ENCODE measurements at places on chromosomes 13 and 19.
A peak's percentile ranks its signal among the peaks of the same experiment; 100 is the strongest.

DNA sequence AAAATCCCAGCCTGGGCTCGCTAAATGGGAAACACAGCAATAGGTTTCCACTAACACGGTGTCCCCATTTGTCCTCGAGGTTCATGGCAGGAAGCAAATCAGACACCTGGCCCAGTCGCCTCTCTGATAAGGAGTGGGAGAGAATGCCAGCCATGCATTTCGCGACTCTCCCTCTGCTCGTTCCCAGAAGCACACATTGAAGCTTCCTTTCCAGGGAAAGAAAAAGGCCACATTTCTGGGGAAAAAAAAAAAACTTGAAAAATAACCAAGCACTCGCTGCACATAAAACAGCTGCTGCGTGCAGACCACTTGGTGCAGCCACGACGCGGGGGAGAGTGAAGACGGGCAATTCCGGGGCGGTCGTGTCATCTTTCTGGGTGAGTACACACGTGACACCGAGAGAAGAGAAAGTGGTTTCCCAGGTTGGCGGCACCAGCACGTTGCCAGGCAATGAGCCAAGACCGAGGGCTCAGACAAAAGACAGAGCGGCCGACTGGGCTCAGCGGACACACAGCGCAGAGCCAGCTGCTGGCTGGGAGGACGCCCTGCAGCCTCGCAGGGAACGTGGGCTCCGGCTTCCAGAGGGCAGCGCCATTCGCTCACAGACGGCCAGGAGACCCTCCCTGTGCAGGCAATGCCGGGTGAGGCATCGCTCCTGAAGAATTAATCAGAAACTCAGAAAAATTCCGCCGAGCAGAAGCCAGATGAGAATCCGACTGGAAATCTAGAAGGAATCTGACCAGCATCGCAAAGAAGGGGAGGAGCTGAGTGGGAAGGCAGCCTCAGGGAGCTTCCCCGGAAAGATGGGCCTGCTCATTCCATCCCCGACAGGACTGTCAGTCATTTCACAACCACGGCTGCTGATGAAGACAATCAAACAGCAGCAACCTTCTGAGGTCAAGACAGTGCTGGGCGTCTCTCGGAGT, 83.2 kb upstream of the IRS2 start:
- H3K36me3 ChIP-seq = no peaks in the 10 kb centered on the region
- H3K4me3 ChIP-seq = peak overlapping the region; percentile 36
- H3K27ac ChIP-seq = no peak overlapping the region
- H3K4me1 ChIP-seq = peaks cover 24% of the 10 kb centered on the region
- no peaks in the 10 kb centered on the region for H3K27me3 ChIP-seq

GRCh38 chr19:51921949-51922348, 5.3 kb upstream of the ZNF613 start:
- H3K4me1 ChIP-seq = no peaks in the 10 kb centered on the region
- no peak overlapping the region for H3K4me3 ChIP-seq
- no peaks in the 10 kb centered on the region for H3K36me3 ChIP-seq
- no peak for DNase-seq

- peaks cover 33% of the 10 kb centered on the region for H3K4me1 ChIP-seq
- no peak overlapping the region for H3K4me3 ChIP-seq
- no peaks in the 10 kb centered on the region for H3K27me3 ChIP-seq
- H3K27ac ChIP-seq = peak overlapping the region; percentile 85
Observed at GRCh38 chr19:42287017-42287826, 14.7 kb upstream of the PRR19 start.

GRCh38 chr19:35596366-35596999, 10.5 kb downstream of the PMIS2 start:
- no peak overlapping the region for H3K27ac ChIP-seq
- no peak for DNase-seq

GRCh38 chr13:89550938-89551337, 1796.5 kb upstream of the MIR17HG start:
- DNase-seq = no peak
- H3K27ac ChIP-seq = no peak overlapping the region
- no peaks in the 10 kb centered on the region for H3K36me3 ChIP-seq
- H3K4me1 ChIP-seq = no peaks in the 10 kb centered on the region

- no peaks in the 10 kb centered on the region for H3K4me1 ChIP-seq
- no peaks in the 10 kb centered on the region for H3K27me3 ChIP-seq
- DNase-seq = no peak
- no peak overlapping the region for H3K4me3 ChIP-seq
Observed at GRCh38 chr13:82011355-82011754, 1670.4 kb upstream of the SPRY2 start.

DNA sequence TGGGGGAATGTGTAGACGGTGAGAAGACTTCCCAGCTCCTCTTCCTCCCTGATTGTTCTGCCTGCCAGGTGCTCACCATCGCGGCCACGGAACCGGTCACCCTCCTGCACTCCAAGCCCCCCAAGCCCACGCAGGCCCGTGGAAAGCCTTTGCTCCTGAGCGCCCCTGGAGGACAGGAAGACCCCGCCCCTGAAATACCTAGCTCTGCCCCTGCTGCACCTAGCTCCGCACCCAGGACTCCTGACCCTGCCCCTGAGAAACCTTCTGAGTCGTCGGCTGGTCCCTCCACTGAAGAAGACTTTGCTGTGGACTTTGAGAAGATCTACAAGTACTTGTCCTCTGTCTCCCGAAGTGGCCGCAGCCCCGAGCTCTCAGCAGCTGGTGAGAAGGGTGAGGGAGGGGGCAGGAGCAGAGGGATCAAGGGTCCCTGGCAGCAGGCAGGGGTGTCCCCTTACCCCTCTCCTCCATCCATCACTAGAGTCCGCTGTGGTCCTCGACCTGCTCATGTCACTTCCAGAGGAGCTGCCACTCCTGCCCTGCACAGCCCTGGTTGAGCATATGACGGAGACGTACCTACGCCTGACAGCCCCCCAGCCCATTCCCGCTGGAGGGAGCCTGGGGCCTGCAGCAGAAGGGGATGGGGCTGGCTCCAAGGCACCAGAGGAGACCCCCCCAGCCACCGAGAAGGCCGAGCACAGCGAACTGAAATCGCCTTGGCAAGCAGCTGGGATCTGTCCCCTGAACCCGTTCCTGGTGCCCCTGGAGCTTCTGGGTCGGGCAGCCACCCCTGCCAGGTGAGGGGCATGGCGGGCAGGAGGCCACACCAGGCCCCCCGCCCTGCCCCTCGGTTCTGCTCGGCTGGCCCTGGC, 2.1 kb downstream of the SNAPC2 start:
- peak overlapping the region; percentile 96 for H3K27ac ChIP-seq
- H3K4me1 ChIP-seq = peaks cover 93% of the 10 kb centered on the region
- H3K36me3 ChIP-seq = peaks cover 11% of the 10 kb centered on the region

DNA sequence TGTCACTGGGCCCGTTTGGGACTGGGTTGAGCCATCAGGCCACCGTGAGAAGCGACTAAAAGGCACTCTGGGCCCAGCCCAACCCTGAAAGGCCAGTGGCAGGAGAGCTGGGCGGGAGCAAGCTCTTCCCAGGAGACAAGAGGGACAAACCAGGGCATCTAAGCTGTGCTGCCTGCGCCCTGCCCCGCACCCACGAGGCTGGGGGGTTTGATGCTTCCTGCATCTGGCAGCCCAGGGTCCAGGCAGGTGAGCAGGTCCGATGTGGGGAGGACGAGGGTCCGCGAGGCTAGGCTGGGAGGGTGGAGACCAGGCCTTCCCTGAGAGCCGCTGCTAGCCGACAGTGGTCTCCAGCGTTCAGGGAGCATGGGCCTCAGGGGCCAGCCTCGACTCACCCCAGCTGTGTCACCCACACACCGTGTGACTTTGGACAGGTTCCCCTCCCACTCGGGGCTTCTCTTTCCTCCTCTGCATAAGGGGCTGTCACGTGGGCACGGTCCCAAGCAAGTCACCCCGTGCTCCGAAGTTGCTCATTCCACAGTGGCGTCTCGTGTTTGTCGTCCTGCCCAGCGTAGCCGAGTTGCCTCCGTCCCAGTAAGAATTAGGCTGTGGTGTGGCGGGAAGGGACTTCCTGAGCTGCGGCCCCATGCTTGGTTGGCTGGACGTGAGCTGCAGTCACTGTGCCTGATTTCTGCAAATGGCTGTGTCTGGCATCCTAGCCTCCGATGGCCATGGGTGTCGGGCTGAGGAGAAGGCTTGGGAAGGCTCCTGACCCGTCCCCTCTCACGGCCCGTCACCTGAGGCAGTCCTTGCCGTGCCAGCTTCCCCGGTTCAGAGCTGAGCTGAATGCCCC, 15.8 kb downstream of the PLIN4 start:
- DNase-seq = no peak
- no peaks in the 10 kb centered on the region for H3K27me3 ChIP-seq
- peaks cover 51% of the 10 kb centered on the region for H3K36me3 ChIP-seq
- H3K4me1 ChIP-seq = no peaks in the 10 kb centered on the region
- no peak overlapping the region for H3K27ac ChIP-seq

- H3K27me3 ChIP-seq = no peaks in the 10 kb centered on the region
- no peaks in the 10 kb centered on the region for H3K4me1 ChIP-seq
- no peaks in the 10 kb centered on the region for H3K36me3 ChIP-seq
- H3K27ac ChIP-seq = no peak overlapping the region
- no peak overlapping the region for H3K4me3 ChIP-seq
- no peak for DNase-seq
Observed at GRCh38 chr13:63026285-63026797, 1610.7 kb upstream of the PCDH20 start.

DNA sequence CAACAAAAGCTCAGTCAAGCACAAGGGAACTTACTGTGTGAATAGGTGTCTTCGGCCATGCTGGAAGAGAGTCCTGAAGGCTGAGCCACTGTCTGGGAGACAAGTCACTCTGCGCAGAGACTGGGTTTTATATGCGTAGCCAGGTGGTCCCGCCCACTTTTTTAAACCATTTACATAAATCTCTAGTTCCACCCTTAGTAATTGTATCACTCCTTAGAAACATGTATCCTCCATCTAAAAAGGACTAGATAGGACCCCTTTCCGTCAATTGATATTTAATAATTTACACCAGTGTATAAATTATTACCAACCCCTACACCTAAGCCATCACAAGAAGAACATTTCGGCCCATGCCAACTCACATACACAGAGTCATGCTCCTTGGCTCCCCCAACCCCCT, at the start of gene DUXA:
TSS of gene DUXA (minus strand) at position 101 of the 400 bp plus-strand sequence. CDS start at position 59, 42 bp downstream.
- no peaks in the 10 kb centered on the region for H3K4me1 ChIP-seq
- no peak within 1 kb of the TSS for H3K4me3 ChIP-seq
- H3K36me3 ChIP-seq = no peaks in the 10 kb centered on the region
- DNase-seq = no peak
- H3K27ac ChIP-seq = no peak within 1 kb of the TSS

- peaks cover 17% of the 10 kb centered on the region for H3K36me3 ChIP-seq
- H3K4me3 ChIP-seq = no peak overlapping the region
- H3K27me3 ChIP-seq = no peaks in the 10 kb centered on the region
- no peaks in the 10 kb centered on the region for H3K4me1 ChIP-seq
- no peak for DNase-seq
Observed at GRCh38 chr19:2848616-2849015, 7.3 kb downstream of the ZNF555 start.

GRCh38 chr13:94435604-94436226, 43.8 kb downstream of the DCT start:
- no peak for DNase-seq
- H3K27me3 ChIP-seq = no peaks in the 10 kb centered on the region
- no peaks in the 10 kb centered on the region for H3K36me3 ChIP-seq
- no peak overlapping the region for H3K27ac ChIP-seq

GRCh38 chr19:51980116-51980736, 6.4 kb downstream of the ZNF350 start:
- no peak overlapping the region for H3K4me3 ChIP-seq
- H3K27me3 ChIP-seq = no peaks in the 10 kb centered on the region
- no peaks in the 10 kb centered on the region for H3K4me1 ChIP-seq

DNA sequence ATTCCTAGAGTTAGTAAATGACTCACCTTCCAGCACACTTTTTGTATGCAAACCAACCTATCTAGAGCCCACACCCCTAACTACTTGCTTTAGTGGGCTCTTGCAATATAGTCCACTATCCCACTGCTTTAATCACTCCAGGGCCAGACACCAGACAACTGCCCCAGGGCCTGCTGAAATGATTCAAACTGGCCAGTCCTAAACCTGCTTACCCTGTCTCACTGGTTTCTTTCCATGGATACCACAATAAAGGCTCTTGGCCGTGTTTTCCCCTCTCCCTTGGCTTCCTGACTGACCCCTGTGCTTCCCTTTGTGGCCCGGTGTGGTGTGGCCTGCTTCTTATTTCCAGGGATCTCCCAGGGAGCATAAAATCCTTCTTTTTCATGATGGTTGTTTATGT, 14.6 kb downstream of the HS6ST3 start:
- no peaks in the 10 kb centered on the region for H3K4me1 ChIP-seq
- H3K4me3 ChIP-seq = no peak overlapping the region
- no peaks in the 10 kb centered on the region for H3K36me3 ChIP-seq
- H3K27me3 ChIP-seq = peaks cover 3% of the 10 kb centered on the region
- DNase-seq = no peak

- no peak for DNase-seq
- H3K4me3 ChIP-seq = peak overlapping the region; percentile 71
- no peaks in the 10 kb centered on the region for H3K36me3 ChIP-seq
- H3K27me3 ChIP-seq = no peaks in the 10 kb centered on the region
Observed at GRCh38 chr19:23075031-23075733, 41.6 kb upstream of the ZNF730 start.

DNA sequence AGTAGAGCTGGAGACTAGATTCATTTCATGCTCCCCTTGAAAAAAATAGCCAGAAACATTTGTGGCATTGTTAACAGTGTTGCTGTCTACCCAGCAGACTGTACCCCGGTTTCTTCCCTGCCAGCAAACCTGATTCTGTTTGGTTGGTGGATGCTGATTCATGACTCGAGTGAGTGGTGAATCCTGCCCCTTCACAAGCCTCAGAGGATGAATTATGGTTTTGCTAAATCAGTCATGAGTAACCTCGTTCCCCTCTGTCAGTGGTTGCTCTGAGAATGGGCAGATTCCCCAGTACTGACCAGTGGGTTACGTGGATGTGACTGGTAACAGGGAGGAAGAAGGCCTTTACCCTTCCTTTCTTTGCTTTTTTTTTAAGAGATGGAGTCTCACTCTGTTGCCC, 10.1 kb downstream of the NLRP12 start:
- H3K27ac ChIP-seq = no peak overlapping the region
- H3K36me3 ChIP-seq = no peaks in the 10 kb centered on the region
- no peak overlapping the region for H3K4me3 ChIP-seq
- DNase-seq = no peak
- H3K4me1 ChIP-seq = no peaks in the 10 kb centered on the region

GRCh38 chr19:54594737-54595136, 1.3 kb downstream of the LILRA1 start:
- no peaks in the 10 kb centered on the region for H3K4me1 ChIP-seq
- H3K27ac ChIP-seq = no peak overlapping the region
- DNase-seq = no peak
- H3K27me3 ChIP-seq = no peaks in the 10 kb centered on the region

- no peak for DNase-seq
- no peaks in the 10 kb centered on the region for H3K36me3 ChIP-seq
- H3K27ac ChIP-seq = no peak overlapping the region
- no peak overlapping the region for H3K4me3 ChIP-seq
- H3K4me1 ChIP-seq = no peaks in the 10 kb centered on the region
Observed at GRCh38 chr13:73827434-73827833, 306.8 kb downstream of the KLF12 start.

GRCh38 chr13:94065741-94066140, 413.7 kb downstream of the DCT start:
- no peaks in the 10 kb centered on the region for H3K36me3 ChIP-seq
- no peaks in the 10 kb centered on the region for H3K4me1 ChIP-seq
- H3K4me3 ChIP-seq = no peak overlapping the region
- no peak overlapping the region for H3K27ac ChIP-seq
- H3K27me3 ChIP-seq = no peaks in the 10 kb centered on the region

- DNase-seq = no peak
- H3K36me3 ChIP-seq = no peaks in the 10 kb centered on the region
- H3K4me1 ChIP-seq = peaks cover 11% of the 10 kb centered on the region
- no peak overlapping the region for H3K27ac ChIP-seq
- no peak overlapping the region for H3K4me3 ChIP-seq
Observed at GRCh38 chr13:95115525-95115924, 185.7 kb downstream of the ABCC4 start.

- DNase-seq = no peak
- H3K27me3 ChIP-seq = no peaks in the 10 kb centered on the region
- no peak overlapping the region for H3K27ac ChIP-seq
Observed at GRCh38 chr13:71625694-71626093, 241.3 kb downstream of the DACH1 start.

Measured in esophagus squamous epithelium (tissue), 5 donors.